Esophagus muscularis mucosa (tissue), 4 donors: ENCODE measurements at places on chromosomes 12 and 14. TPM values are rescaled to one million over a fixed set of nuclear protein-coding genes. Genes with fewer than 3 reads are reported as not detected.

DNA sequence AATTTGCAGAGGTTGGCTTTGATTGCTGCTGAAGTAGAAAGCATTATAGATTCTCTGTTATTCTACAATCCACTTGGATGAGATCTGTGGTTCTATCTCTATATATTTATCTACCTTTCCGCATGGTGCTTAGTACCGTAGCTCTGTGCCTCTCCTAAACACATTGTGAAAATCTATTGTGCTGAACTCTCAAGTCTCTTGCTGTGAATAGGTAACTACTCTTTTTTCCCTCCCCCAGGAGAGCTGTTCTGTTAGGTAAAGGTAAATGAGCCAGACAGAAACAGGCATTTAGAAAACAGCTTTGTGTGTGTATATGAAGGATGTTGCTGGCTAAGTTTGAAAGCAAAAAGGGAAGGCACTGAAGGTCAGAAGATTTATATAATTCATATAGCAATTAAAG lies 112.6 kb downstream of the BRMS1L start:
- H3K27me3 ChIP-seq: no peaks in the 10 kb centered on the region
- H3K4me1 ChIP-seq: no peaks in the 10 kb centered on the region
- H3K4me3 ChIP-seq: no peak overlapping the region
- H3K27ac ChIP-seq: no peak overlapping the region
- no peak for DNase-seq

PLCZ1 gene
- not detected for total RNA-seq

GRCh38 chr12:97151481-97151880 lies 244.4 kb downstream of the NEDD1 start:
- H3K4me1 ChIP-seq: no peaks in the 10 kb centered on the region
- no peaks in the 10 kb centered on the region for H3K36me3 ChIP-seq
- no peak overlapping the region for H3K27ac ChIP-seq
- H3K4me3 ChIP-seq: no peak overlapping the region

DNA sequence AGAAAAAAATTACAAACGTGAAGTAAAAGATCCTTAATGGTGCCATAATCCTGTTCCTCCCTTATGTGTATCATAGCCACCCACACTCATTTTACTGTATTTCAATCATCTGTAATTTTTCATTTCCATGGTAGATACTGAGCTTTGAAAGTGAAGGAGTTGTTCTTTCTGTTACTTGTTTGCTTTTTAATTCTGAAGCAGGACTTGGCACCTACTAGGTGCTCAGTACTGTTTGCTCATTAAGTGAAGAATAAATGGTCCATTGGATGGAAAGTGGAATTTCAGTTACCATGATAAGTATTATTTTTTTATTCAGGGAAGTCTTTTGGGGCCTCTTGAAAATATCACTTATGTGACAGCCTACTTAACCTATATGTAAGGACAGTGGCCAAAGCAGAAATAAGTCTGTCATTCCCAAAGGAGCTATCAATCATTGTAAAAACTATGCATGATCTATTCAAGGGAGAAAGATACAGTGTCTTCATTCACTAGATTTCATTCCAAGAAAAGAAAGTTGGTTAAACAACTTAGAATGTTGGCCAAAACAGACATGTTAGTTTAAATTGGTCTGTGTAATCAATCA lies 1244.4 kb upstream of the SEL1L start:
- no peak overlapping the region for H3K27ac ChIP-seq
- H3K4me3 ChIP-seq: no peak overlapping the region
- H3K36me3 ChIP-seq: no peaks in the 10 kb centered on the region

DNA sequence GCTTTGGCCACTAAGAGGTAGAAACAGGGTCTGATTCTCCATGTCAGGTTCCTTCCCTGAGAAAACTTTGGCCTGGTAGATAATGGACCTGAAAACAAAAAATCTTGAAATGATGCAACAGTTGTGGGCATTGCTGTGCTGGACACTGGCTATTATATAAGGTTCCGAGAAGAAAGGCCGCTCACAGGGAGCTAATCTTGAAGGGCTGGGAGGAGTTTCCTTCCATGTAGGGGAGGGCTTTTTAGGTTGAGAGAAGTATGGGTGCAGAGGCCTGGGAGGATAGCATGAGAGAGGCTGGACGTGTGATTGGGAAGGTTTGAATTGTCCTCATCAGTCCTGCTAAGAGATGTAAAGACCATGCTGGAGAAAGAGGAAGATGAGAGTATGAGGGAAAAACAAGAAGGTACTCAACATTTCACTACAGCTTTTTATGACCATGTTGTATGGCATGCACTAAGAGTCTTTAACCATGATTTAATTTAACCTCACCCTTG lies 11.6 kb downstream of the LRRK2 start:
- H3K27me3 ChIP-seq: no peaks in the 10 kb centered on the region
- no peak overlapping the region for H3K27ac ChIP-seq
- peaks cover 63% of the 10 kb centered on the region for H3K36me3 ChIP-seq
- no peaks in the 10 kb centered on the region for H3K4me1 ChIP-seq
- H3K4me3 ChIP-seq: no peak overlapping the region

DNA sequence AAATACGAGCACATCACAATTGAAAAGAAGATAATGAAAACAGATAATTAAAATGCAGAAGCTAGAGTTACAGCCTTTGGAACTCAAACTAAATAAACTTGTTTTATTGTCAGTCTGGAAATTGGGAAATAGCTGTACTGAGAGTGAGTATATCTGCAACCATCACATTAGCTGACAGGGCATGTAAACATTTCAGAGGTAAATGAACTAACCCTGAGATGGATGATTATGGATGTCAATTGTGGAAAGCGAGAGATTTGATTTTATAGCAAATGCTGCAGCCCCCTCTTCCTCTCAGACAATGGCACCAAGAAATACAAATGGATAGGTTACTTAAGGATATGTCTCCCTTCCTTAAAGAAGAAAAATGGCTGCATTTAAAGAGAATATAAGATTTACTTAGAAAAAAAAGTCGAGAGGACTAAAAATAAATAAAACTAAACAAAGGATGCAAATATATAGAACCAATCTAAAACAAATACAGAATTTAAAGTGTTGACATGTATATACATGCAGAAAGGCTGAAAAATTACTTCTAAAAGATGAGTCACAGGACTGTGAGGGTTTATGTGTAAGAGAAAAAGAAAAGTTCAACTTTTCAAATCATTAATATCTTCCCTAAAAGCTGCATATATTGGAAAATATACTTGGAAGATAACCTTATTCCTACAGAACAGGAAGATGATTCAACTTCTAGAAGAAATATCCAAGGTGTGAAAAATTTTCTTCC lies 120.3 kb upstream of the FLRT2 start:
- H3K27me3 ChIP-seq: no peaks in the 10 kb centered on the region
- no peaks in the 10 kb centered on the region for H3K36me3 ChIP-seq
- no peak overlapping the region for H3K4me3 ChIP-seq

CELA1 gene
- total RNA-seq: not detected

DNA sequence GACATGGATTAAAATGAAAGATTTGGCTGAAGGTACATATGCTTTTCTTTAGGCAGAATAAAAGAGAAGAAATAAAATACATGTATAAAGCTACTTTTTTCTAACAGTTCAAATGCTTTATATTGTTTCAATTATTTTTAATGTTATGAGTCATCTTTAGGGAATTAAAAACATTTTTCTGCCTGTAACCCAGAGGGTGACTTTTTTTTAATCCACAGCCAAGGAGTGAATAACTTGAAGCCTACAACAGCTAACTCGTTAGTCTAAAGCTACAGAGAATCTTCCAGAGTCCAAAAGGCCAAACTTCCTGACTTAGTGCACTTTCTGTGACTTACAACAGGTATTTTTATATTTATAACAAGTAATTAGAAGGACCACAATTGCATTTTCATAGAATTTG lies 151.6 kb downstream of the SEC23A start:
- H3K36me3 ChIP-seq: no peaks in the 10 kb centered on the region
- DNase-seq: no peak
- no peak overlapping the region for H3K4me3 ChIP-seq
- H3K27ac ChIP-seq: peak overlapping the region; percentile 8
- peaks cover 11% of the 10 kb centered on the region for H3K4me1 ChIP-seq

ZNF891 gene
- total RNA-seq: 2.7 TPM

DNA sequence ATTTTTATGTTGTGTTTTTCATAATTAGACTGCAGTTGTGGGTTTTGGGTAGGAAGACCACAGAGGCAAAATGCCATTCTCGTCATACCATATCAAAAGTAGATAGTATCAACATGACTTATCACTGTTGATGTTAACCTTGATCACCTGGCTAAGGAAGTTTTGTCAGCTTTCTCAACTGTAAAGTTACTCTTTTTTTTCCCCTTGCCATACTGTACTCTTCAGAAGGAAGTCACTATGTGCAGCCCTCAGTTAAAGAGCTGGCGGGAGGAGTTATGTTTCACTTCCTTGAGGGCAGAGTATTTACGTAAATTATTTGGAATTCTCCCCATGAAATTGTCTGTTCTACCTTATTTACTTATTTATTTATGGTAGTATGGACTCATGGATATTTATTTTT lies 78.7 kb downstream of the PRORP start:
- no peak overlapping the region for H3K4me3 ChIP-seq
- H3K27ac ChIP-seq: no peak overlapping the region
- no peaks in the 10 kb centered on the region for H3K4me1 ChIP-seq
- peaks cover 4% of the 10 kb centered on the region for H3K36me3 ChIP-seq
- no peaks in the 10 kb centered on the region for H3K27me3 ChIP-seq

GRCh38 chr12:93707836-93708235 lies 30.7 kb downstream of the CRADD start:
- no peaks in the 10 kb centered on the region for H3K27me3 ChIP-seq
- H3K4me3 ChIP-seq: no peak overlapping the region
- peaks cover 51% of the 10 kb centered on the region for H3K4me1 ChIP-seq
- no peak for DNase-seq
- H3K36me3 ChIP-seq: no peaks in the 10 kb centered on the region

TSPAN19 gene
- not detected for total RNA-seq

PIANP gene
- 0.71 TPM for total RNA-seq

CLMN gene
- 7.1 TPM for total RNA-seq

- H3K27ac ChIP-seq: no peak overlapping the region
- no peak for DNase-seq
- H3K36me3 ChIP-seq: no peaks in the 10 kb centered on the region
- H3K4me3 ChIP-seq: peak overlapping the region; percentile 47
- peaks cover 3% of the 10 kb centered on the region for H3K27me3 ChIP-seq
Observed at GRCh38 chr14:96592591-96593386, 90.6 kb downstream of the PAPOLA start.

DNA sequence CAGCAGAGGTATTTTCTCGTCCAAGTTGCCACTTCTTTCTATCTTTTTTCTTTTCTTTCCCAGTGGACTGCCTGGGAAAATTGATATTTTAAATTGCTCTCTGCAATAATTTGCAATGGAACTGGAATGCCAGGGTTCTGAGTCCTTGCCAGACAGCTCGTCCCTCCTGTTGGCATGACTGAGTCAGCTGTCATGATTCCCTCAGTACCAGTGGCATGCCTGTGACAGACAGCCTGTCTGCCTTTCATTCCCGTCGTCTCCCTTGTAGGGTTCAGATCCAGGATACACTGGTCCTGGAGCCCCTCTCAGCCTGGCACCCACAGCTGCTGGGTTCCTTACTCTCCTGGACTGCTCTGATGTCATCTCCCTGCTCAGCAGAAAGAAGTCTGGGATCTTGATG lies 84.8 kb downstream of the PTPN11 start:
- H3K27ac ChIP-seq: no peak overlapping the region
- H3K4me3 ChIP-seq: no peak overlapping the region
- H3K36me3 ChIP-seq: peaks cover 85% of the 10 kb centered on the region
- DNase-seq: no peak
- no peaks in the 10 kb centered on the region for H3K27me3 ChIP-seq

LRP1-AS gene
- total RNA-seq: not detected

OR6C75 gene
- total RNA-seq: not detected

DNA sequence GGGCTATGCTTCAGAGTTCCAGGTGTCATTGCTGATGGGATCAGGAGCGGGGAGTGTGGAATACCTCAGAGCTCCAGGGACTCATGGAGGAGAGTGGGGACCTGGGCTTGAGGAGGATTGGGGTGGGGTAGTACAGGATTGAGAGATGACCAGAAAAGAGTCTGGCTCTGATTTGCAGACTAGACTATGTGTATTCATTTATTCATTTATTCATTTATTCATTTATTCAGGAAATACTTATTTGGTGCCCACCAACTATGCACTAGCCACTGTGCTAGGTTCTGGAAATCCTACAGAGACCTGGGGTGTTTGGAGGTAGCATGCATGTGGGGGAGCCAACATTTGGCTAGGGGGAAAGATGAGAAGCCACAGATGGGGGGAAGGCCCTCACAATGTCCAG lies 871 bp upstream of the KRT83 start:
- no peak for DNase-seq
- H3K4me1 ChIP-seq: no peaks in the 10 kb centered on the region
- H3K27ac ChIP-seq: no peak overlapping the region
- H3K36me3 ChIP-seq: no peaks in the 10 kb centered on the region
- H3K4me3 ChIP-seq: no peak overlapping the region
- H3K27me3 ChIP-seq: no peaks in the 10 kb centered on the region

PLBD1 gene
- total RNA-seq: 6.2 TPM

GRCh38 chr12:93243689-93244513 lies 133.8 kb upstream of the NUDT4 start:
- peak overlapping the region; percentile 33 for H3K27ac ChIP-seq
- peaks cover 11% of the 10 kb centered on the region for H3K4me1 ChIP-seq
- H3K36me3 ChIP-seq: no peaks in the 10 kb centered on the region
- no peak for DNase-seq
- H3K27me3 ChIP-seq: no peaks in the 10 kb centered on the region

DNA sequence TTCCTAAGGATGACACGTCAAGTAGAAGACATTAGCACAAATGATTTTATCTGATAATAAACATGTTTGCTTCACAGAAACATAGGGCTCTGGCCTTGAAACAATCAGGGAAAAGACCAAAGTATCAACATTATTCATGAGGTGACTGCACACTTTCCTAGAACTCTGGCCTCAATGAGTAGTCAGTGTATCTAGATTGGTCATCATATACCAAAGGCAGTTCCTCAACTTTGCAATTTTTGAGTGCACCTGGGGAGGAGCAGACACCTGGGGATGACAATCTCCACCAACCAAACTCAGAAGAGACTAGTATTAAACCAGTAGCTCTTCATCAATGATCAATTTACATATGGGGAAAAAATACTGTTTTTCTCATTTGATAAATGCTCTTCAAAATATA lies 4.5 kb downstream of the EDDM3A start:
- no peaks in the 10 kb centered on the region for H3K36me3 ChIP-seq
- no peaks in the 10 kb centered on the region for H3K27me3 ChIP-seq
- no peak overlapping the region for H3K27ac ChIP-seq
- no peaks in the 10 kb centered on the region for H3K4me1 ChIP-seq
- no peak for DNase-seq
- H3K4me3 ChIP-seq: no peak overlapping the region

TMPRSS12 gene
- not detected for total RNA-seq

DNA sequence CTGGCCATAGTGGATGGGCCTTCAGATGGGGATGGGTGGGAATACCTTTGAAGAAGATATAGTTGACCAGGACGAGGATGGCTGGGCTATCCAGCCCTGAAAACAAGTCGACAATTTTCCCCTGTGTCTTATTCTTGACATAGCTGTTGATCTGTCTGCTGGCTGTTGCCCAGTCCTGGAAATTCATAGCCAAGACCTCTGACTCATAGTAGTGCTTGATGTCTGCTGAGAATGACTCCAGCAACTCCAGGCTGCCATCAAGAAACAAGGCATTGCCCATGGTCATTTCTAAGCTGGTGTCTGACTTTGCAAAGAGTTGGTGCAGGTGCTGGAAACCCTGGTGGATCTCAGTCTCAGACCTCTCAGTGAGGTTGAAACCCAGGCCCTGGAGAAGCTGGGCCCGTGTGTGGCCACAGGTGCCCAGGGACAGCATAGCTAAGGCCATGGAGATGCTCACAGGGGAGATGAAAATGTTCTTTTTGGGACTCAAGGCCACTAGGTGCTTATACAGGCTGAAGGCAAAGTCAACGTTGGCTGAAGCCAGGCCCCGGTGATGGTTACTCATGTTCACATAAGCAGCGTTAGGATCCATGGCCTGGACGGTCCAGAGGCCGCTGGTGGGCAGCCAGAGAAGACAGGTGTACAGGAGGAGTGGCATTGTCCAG lies 9.0 kb downstream of the SERPINA6 start:
- H3K4me1 ChIP-seq: no peaks in the 10 kb centered on the region
- H3K4me3 ChIP-seq: no peak overlapping the region
- no peak overlapping the region for H3K27ac ChIP-seq
- DNase-seq: peak; percentile 92
- H3K27me3 ChIP-seq: peaks cover 3% of the 10 kb centered on the region
